Substantia nigra (tissue), 51 donors: ENCODE measurements at places on chromosomes 13 and 19.

GRCh38 chr13:113730831-113731191 lies 28.2 kb upstream of the TMEM255B start:
- DNase-seq, result no peak

- no peak for DNase-seq
These were observed 85.6 kb downstream of the GNG7 start for GRCh38 chr19:2616741-2617392.

GRCh38 chr13:49346460-49346859 lies 97.4 kb downstream of the CAB39L start:
- no peak for DNase-seq

- no peak for DNase-seq
These were observed 64.5 kb upstream of the MRI1 start for GRCh38 chr19:13699786-13700185.

GRCh38 chr19:55487924-55488687 lies at the start of gene SSC5D:
Gene SSC5D (plus strand): TSS chr19:55488436. CDS start chr19:55488590, 154 bp downstream.
- no peak for DNase-seq

- DNase-seq, result no peak
These were observed 44.5 kb upstream of the PCDH8 start for GRCh38 chr13:52892925-52893324.

DNA sequence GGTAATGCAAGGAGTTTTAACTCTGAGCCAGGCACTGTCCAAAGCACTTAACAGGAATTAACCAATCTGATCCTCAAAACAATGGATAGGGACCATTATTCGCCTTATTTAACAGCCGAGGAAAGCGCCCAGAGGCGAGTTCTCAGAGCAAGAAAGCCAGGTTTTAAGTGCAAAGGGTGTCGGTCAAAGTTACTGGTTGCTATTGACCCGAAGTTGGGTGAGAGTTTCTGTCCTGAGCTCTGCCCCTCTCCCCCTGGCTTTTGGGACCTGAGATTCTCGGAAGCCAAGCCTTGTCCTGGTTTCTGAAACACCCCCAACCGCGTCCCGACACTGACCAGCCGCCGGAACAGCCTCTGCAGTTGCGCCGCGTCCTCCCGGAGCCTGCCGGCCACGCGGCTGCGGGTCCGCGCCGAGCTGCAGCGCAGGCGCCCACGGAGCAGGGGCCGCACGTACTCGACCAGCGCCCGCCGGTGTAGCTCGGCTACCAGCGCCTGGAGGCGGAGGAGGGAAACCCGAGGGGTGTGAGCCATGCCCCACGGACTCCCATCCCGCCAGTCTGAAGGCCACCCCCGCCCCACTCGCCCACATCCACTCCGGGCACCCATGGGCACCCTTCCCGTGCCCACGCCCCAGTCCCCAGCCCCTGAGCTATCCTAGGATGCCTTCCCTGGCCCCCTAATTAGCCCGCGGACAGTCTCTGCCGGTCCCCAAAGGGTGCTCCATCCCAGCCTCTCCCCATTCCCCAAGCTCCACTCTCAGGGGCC lies 27.8 kb downstream of the EXOC3L2 start:
- no peak for DNase-seq

DNA sequence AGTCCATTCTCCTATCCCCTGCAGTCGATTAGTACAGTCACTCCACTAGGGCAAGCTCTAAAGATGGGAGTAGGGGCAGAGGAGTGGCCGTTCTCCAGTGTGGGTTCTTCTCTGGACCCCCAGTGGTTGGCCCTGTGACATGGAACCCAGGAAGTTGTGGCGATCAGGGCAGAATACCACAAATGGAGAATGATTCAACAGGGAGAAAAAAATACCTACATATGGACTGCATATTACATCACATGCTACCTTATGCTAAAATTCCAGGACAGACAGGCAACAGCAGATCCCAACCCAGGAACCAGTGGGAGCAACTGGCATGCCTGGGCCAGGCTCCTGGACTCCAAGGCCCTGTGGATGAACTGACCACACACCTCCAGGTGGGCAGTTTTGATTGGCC lies 20.4 kb downstream of the POU2F2 start:
- DNase-seq, result no peak

DNA sequence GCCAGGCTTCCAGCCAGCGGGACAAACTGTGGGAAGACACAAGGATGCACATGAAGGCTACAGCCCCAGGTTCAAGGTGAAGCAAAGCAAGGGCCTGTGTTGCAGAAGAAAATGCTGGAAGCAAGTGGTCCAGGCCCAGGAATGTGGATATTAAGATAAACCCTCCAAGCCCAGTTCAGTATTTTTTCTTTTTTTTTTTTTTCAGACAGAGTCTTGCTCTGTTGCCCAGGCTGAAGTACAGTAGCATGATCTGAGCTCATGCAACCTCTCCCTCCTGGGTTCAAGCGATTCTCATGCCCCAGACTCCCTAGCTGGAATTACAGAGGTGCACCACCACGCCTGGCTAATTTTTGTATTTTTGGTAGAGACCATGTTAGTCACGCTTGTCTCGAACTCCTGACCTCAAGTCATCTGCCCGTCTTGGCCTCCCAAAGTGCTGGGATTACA lies 4.4 kb downstream of the PRDX2 start:
- DNase-seq, result no peak

DNA sequence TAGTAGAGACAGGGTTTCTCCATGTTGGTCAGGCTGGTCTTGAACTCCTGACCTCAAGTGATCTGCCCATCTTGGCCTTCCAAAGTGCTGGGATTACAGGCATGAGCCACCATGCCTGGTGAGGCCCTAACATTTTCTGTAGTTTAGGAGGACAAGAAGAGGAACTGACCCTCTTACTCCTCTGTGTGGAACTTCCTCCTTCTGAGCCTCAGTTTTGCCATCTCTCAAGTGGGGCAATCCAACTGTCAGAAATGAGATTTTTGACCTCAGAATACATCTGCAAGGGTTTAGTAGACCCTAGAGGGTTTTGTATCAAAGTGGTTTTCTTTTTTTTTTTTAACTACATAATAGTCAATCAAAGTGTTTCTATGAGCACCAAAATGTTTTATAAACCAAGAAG lies 2.4 kb downstream of the DKKL1 start:
- no peak for DNase-seq

GRCh38 chr19:33486936-33487811 lies 34.4 kb downstream of the PEPD start:
- DNase-seq, result no peak

GRCh38 chr19:13417054-13417453 lies 89.2 kb downstream of the CACNA1A start:
- DNase-seq, result no peak

DNA sequence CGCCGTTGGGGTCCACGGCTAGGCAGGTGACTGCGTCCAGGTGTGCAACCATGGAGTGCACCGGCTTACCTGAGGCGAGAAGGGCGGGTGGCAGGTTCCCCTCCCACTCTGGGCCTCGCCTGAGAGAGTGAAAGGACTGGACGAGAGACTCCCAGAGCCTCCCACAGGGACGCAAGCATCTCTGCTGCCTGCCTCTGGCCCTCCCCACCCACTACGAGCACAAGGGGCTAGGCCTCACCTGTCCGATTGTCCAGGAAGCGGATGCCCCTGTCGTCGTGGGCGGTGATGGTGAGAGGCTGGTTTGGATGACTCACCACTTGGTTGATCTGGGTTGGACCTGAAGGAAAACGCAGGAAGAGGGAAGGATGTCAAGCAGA lies 5.1 kb upstream of the PRKD2 start:
- DNase-seq, result no peak

- DNase-seq, result no peak
These were observed 145.0 kb downstream of the TNFRSF19 start for GRCh38 chr13:23715092-23715761.

DNA sequence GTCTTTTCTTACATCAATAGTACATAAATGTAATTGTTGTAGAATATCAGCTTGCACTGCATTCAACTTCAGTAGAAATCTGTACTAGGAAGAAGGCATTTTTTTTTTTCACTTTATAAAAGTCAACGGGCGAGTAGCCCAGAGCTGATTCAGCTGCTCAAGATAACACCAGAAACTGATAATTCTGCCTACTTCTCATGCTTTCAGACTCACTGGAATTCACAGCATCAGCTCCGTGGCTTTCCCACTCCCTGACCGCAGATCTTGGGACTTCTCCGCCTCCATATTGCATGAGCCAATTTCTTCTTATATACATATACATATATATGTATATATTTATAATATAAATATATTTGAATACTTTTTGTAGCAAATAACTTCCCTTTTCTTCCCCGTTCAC lies 263.1 kb upstream of the RXFP2 start:
- no peak for DNase-seq

DNA sequence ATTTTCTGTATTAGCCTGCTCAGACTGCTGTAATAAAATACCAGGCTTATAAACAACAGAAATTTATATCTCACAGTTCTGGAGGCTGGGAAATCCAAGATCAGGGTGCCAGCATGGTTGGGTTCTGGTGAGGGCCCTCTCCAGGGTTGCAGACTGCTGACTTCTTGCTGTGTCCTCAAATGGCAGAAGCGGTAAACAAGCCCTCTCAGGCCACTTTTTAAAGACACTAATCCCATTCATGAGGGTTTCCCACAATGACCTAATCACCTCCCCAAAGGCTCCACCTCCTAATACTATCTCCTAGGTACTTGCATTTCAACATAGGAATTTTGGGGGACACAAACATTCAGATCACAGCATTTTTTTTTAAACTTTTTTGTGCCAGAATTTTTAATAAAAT lies 159.3 kb downstream of the PDS5B start:
- no peak for DNase-seq
